ENCODE measurements at places on chromosomes 12 and 14.
A peak's percentile ranks its signal among the peaks of the same experiment; 100 is the strongest.

GRCh38 chr14:68819260-68819691 is 26.4 kb upstream of the ZFP36L1 start:
- DNase-seq, result no peak

GRCh38 chr14:96098309-96098998 is 59.3 kb downstream of the C14orf132 start:
- DNase-seq, result no peak

DNA sequence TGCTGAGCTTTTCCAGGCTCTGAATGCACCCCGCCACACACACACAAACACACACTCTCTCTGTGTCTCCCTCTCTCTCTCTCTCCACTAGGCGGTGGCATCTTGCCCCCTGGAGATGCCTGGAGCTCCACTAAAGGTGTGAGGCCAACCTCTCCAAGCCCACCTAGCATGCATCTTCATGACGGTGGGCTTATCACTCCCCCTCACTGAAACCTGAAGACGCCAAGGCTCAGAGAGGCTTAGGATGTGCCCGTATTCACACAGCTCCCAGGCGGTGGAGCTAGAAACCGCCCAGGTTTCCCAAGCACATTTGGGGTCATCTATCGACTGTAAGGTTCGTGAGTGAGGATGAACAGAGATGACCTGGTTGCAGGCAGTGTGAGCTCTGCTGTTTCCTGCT is 42.6 kb upstream of the BCL11B start:
- DNase-seq, result no peak

DNA sequence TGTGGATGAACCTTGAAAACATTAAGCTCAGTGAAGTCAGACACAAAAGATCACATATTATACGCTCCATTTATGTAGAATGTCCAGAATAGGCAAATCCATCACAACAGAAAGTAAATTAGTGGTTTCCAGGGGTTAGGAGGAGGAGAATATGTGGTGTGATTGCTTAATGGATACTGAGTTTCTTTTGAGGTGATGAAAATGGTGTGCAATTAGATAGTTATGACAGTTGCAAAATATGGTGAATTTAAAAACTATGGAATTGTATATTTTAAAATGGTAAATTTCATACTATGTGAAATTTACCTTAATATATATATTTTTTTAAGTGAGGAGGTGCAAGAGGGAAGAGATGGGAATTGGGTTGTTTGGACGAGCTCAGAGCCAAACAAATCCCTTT is 46.3 kb upstream of the KICS2 start:
- no peak for DNase-seq

- no peak for DNase-seq
These were observed 1.0 kb upstream of the BDKRB2 start for GRCh38 chr14:96203635-96204034.

- no peak for DNase-seq
These were observed 108.2 kb downstream of the SYNE2 start for GRCh38 chr14:63960926-63961567.

DNA sequence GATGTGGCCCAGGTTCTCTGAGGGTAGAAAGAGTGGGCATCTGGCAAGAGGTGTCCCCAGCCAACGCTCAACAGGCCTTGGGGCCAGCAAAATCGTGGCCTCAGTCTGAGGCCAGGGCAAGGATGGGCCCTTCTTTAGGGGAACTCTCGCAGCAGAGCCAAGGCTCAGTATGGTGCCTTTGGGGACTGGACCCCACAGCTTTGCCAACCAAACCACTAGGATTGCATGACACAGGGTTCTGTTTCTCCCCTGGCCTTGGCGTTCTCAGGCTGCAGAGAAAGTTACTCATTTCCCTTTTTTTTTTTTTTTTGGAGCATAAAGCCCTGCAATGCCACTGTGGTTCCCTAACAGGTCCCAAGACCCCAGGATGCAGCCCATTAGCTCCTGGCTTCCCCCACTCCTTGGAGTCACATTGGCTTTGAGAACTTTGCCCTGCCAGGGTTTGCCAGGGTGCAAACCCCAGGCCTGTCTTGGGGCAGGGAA is 100.6 kb downstream of the LGMN start:
- no peak for DNase-seq

- DNase-seq, result no peak
These were observed 136.6 kb upstream of the ATXN7L3B start for GRCh38 chr12:74401035-74401434.

GRCh38 chr12:71795901-71796300 is 41.2 kb downstream of the RAB21 start:
- no peak for DNase-seq

DNA sequence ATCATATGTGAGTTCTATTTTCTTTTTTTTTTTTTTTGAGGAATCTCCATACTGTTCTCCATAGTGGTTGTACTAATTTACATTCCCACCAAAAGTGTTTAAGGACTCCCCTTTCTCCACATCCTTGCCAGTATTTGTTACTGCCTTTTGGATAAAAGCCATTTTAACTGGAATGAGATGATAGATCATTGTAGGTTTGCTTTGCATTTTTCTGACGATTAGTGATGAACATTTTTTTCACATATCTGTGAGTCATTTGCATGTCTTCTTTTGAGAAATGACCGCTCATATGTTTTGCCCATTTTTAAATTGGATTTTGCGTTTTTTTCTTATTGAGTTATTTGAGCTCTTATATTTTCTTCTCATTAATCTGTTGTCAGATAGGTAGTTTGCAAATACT is 394.8 kb downstream of the LRFN5 start:
- no peak for DNase-seq

DNA sequence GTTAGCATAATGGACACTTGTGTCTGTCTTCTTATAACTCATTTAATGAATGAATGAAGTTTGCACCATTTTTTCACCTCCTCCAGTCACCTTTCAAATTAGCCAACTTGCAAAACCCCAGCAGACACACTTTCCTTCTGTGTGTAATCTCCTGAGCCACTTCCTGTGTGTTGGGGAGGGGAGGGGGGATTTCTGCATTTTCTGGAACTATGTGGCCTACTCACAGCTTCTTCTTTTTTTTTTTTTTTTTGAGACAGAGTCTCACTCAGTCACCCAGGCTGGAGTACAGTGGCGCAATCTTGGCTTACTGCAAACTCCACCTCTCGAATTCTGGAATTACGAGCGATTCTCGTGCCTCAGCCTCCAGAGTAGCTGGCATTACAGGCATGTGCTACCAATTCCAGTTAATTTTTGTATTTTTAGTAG is 4.1 kb upstream of the SERPINA1 start:
- no peak for DNase-seq

DNA sequence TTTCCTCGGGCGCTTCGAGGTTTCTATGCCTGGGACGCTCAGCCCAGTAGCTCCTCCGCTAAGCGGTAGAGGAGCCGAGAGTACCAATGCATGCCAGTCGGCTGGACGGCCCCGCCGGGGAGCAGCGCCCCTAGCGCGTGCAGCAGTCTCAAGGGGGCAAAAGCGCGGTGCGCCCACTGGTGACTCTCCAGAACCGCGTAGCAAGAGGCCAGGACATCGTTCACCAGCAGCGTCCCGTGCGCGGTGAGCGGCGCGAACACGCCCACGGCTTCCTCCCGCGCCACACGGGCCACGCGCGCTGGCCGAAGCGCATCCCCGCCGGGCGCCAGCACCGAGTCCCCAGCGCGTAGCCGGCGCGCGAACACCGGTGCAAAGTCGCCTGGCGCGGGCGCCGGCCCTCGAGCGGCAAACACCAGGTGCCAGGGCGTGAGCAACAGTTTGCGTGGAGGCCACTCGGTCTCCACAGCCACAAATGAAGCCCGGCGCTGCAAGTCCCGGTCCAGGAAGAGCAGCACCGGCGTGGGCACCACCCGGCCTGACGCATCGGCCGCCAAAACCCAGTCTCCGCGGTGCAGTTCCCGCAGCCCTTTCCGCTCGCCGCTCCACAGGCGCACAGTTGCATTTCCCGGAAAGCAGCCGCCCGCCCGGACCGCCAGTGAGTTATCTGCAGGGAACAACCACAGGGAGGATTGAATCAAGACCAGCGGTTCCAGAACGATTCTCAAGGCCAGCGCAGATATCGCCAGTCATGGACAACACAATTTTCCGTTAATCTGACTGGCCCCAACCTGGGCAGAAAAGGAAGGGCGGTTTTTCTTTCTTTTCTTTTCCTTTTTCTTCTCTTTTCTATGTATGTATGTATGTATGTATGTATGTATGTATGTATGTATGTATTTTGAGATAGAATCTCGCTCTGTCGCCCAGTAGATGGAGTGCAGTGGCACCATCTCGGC is 4.5 kb downstream of the DHH start:
- DNase-seq, result peak; percentile 50

DNA sequence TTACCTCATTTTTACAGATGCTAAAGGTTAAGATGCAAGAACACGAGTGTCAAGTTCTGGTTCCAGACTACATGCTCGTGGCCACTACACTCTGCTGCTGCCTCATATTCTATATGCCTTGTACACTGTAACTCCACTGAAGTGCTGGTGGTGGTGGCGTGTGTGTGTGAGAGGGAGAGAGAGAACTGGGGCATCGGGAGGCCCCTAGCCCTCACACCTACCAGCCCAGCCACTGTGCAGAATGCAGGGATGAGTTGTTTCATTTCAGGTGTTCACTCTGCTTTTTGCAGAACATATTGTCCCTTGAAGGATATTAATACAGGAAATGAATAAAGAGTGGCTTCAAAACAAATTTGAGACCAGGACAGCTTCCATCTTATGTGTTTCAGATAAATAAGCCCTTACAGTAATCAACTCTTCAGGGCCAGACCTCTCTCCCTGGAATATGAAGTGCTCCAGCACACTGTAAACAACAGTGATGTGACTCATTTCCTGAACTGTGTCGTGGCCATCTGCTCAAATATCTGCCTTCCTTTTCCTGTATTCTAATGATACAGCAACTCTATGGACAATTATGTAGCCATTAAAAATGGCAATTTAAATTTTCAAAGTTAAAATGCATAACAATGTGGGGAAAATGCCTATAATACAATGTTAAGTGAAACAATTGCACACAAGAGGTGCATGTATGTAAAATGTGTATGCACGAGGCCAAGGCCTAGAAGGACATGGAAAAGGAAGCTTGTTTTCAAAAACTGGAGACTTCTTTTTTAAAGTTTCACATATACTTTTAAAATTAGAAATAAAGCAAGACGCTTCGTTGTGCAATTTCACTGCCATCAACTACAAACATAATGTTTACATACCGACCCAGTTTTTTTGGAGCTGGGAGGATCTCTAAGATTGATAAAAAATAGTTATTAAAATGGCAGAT is 215.4 kb downstream of the PELI2 start:
- DNase-seq, result no peak

DNA sequence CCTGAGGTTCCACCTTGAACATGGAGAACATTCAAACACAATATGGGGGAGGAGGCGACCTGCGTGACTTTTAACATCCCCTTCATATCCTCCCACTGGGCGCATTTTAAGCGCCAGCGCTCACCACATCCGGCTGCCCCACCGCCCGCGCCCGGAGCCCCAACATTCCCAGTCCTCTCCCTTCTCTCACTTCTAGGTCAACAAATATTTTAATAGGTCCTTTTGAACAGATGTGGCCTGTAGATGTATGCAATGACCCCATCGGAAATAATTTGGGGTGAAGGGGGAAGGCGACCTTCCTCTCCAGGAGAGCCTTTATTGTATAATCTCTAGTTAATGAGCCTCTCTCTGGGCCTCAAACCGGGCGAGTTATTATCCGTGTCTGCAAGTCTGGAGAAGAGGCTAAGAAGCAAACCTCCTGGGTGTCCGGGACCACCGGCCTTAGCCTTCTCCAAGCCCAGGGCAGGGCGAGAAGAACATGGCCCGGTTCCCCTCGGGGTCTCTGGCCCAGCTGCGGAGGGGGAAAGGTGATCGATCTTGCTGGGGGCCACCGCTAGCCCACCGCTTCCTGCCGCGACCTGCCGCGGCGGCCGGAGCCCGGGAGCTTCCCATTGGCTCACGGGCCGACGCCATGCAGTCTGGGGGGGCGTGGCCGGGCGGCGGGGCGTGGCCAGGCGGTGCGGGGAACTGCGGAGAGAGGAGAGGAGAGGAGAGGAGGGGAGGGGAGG is 83.2 kb upstream of the HMGA2 start:
- peak; percentile 60 for DNase-seq

DNA sequence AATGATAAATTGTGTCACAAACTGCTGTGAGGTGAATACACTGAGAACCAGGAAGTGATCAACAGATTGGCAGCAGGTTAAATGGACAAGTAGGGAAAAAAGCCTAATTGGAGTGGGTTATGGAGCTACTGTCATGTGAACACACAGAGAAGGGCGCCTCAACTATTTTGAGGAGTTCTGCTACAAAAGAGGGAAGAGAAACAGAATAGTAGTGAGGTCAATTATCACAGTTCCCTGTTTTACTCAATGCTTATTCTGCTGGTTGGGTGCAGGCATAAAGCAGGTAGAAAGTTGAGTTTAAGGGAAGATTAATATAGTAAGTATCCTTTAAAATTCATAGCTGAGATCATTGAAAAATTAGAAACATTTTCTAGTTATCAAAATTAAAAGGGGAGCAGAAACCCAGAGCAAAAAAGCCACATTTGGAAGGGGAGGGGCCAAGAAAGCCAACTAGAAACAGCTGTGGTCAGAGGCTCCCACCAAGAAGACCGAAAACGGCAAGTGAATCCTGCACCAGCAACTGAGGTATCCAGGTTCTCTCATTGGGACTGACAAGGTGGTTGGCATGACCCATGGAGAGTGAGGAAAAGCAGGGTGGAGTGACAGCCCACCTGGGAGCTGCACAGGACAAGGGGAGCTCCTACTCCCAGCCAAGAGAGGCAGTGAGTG is 105.7 kb downstream of the ZC3H14 start:
- no peak for DNase-seq

DNA sequence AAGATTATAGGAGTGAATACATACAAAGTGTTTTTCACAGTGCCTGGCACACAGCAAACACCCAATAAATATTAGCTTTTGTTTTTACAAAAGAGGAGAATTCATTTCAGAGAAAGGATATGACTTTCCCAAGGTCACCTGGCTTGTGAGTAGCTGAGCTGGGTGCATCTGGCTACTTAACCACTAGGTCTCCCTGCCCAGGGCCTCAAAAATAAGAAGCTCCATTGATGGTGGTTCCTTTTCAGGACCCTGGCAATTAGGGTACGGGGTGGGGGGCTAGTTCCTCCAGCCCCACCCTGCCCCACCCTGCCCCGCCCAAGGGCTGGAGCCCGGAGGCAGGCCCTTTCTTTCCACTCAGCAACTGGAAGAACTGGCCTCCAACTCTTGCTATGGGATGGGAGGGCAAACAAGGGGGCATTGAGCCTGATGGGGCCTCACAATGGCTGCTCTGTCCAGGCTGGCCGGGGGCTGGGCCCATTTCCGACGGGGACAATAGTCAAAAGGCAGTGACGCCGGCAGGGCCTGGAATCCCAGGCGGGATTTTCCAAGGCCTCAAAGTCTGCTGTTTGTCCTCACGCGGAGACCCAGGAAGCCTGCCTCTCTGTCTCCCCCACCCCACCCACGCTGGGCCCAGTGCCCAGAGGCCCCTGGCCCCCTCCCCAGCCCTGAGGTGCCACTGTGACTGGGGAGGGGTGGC is 8.2 kb upstream of the ATG101 start:
- no peak for DNase-seq

GRCh38 chr12:75641031-75641780 is 129.8 kb upstream of the KRR1 start:
- DNase-seq, result no peak

DNA sequence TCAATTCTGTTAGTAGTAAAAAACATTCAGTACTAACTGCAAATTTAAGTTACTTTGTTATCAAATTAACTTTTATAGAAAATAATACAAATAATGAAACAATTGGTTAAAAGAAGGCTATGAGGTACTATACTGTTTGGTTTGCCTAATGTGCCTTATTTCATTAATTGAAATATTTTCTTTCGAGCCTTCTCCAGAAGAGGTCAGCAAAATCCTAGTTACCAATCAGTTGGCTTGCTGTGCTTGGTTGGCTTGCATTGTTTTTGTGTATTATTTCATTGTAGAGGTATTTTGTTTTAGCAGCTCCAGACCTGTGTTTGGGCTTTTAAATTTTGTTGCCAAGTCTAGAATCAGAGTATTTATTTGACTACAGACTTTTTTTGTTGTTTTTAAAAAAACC is 68.5 kb downstream of the AEBP2 start:
- DNase-seq, result no peak

Data from activated CD4-positive, CD25-positive, alpha-beta regulatory T cell treated with anti-CD3 and anti-CD28 coated beads, Interleukin-2, amount 50 U/mL, for 72 hours (primary cell).